ENCODE measurements at places on chromosomes 2 and 18.

- H3K27me3 ChIP-seq: peaks cover 2% of the 10 kb centered on the region
- H3K4me3 ChIP-seq: no peak overlapping the region
- no peak overlapping the region for H3K27ac ChIP-seq
- H3K36me3 ChIP-seq: no peaks in the 10 kb centered on the region
- no peak for DNase-seq
Observed at GRCh38 chr2:217853301-217853881, 149.4 kb downstream of the TNS1 start.

GRCh38 chr2:239874636-239875356 lies 150.3 kb downstream of the NDUFA10 start:
- H3K4me1 ChIP-seq: no peaks in the 10 kb centered on the region
- no peak overlapping the region for H3K4me3 ChIP-seq
- no peak for DNase-seq

GRCh38 chr18:49970319-49970718 lies 157.0 kb upstream of the ACAA2 start:
- H3K4me1 ChIP-seq: no peaks in the 10 kb centered on the region
- no peak for DNase-seq
- H3K36me3 ChIP-seq: no peaks in the 10 kb centered on the region
- no peak overlapping the region for H3K27ac ChIP-seq

GRCh38 chr2:32824070-32824809 lies 122.5 kb upstream of the LTBP1 start:
- no peak overlapping the region for H3K27ac ChIP-seq
- no peaks in the 10 kb centered on the region for H3K4me1 ChIP-seq
- no peaks in the 10 kb centered on the region for H3K27me3 ChIP-seq
- DNase-seq: no peak
- no peak overlapping the region for H3K4me3 ChIP-seq

DNA sequence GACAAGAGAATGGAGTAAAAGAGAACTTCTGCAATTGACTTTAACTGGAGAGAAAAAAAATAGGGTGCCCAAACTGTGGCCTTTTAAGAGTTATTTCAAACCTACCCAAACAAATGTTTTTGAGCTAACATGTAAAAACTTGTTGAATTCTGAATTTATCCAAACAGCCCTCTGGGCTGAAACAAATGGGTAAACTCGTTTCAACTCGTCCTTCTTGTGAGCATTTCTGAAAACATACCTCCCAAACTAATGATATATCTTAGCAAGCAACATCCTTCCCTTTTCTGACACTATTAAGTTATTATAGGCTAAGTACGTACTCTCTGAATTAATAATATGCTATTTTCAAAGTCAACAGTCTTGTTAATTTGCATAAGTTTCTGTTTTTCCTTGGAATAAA lies 793.0 kb upstream of the ACVR2A start:
- no peak overlapping the region for H3K4me3 ChIP-seq
- peaks cover 4% of the 10 kb centered on the region for H3K27me3 ChIP-seq
- no peak overlapping the region for H3K27ac ChIP-seq

DNA sequence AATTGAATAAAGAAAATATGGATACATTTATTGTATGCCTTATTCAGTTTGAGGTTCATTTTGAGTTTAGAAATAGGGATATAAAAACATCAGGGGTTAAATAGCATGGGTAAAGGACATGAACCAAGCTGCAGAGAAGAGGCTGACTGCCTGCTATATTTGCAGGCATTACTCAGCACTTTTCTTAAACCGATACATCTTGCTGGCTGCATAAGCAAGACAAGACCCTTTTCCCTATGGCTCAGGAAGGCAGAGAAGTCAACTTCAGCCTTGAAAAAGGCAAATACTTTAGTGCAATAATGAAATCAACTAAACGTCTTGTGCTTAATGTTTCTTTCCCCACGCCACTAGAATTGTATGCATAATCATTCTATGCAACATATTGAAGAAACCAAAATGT lies 36.4 kb downstream of the SCN1A start:
- no peaks in the 10 kb centered on the region for H3K27me3 ChIP-seq
- no peak for DNase-seq
- H3K4me1 ChIP-seq: no peaks in the 10 kb centered on the region
- H3K27ac ChIP-seq: no peak overlapping the region

- H3K27ac ChIP-seq: no peak overlapping the region
- DNase-seq: no peak
- no peak overlapping the region for H3K4me3 ChIP-seq
- H3K4me1 ChIP-seq: no peaks in the 10 kb centered on the region
- H3K27me3 ChIP-seq: peaks cover 2% of the 10 kb centered on the region
Observed at GRCh38 chr2:167890739-167891138, 356.7 kb downstream of the STK39 start.

DNA sequence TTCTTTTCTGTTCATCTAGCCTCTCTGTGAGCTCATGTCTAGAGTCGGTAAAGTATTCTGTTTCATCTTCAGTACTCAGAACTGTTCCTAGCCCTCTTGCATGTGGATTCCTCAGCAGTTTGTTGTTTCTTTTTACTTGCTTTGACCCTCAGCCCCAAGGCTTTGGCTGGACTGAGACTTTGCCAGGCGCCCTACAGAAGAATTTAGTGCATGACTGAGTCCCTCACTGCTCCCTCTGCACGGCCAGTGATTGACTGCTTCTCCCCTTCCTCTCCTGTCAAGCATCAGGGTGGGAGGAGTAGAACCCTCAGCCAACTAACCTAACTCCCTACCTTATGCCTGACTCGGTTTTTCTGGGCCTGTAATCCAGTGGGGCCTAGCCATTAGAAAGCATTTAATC lies 109.8 kb downstream of the ESCO1 start:
- no peak overlapping the region for H3K27ac ChIP-seq
- no peak for DNase-seq
- no peaks in the 10 kb centered on the region for H3K4me1 ChIP-seq
- H3K4me3 ChIP-seq: no peak overlapping the region

- peaks cover 6% of the 10 kb centered on the region for H3K36me3 ChIP-seq
- peaks cover 18% of the 10 kb centered on the region for H3K4me1 ChIP-seq
- H3K4me3 ChIP-seq: no peak overlapping the region
- H3K27ac ChIP-seq: no peak overlapping the region
- H3K27me3 ChIP-seq: peaks cover 3% of the 10 kb centered on the region
- DNase-seq: no peak
Observed at GRCh38 chr2:112790305-112790704, 6.0 kb upstream of the IL1A start.

DNA sequence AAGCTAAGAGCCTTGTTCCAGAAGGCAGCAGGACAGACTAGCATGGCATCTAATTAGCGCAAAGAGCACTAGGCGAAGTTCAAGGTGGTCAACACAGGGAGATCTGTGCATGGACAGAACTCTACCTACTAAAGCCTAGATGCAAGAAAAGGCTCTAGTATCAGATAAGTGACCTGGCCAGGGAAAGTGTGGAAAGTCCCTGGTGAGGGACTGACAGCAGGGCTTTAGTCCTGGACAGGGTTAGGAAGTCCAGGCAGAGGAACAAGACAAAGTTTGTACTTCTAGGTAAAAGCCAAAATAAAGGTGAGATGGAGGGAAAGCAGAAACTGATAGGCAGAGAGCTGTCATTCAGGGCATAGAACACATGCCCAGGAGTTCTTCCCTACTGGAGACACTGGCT lies 45.0 kb upstream of the PCBP1 start:
- peaks cover 81% of the 10 kb centered on the region for H3K4me1 ChIP-seq
- no peak overlapping the region for H3K4me3 ChIP-seq
- DNase-seq: no peak
- H3K27ac ChIP-seq: no peak overlapping the region

- H3K27ac ChIP-seq: no peak overlapping the region
- H3K36me3 ChIP-seq: no peaks in the 10 kb centered on the region
- H3K4me1 ChIP-seq: peaks cover 8% of the 10 kb centered on the region
- H3K4me3 ChIP-seq: no peak overlapping the region
Observed at GRCh38 chr2:160039166-160039903, 23.1 kb downstream of the PLA2R1 start.

- H3K4me3 ChIP-seq: peak overlapping the region; percentile 95
- H3K27ac ChIP-seq: peak overlapping the region; percentile 68
- H3K27me3 ChIP-seq: no peaks in the 10 kb centered on the region
- peaks cover 28% of the 10 kb centered on the region for H3K4me1 ChIP-seq
- H3K36me3 ChIP-seq: peaks cover 20% of the 10 kb centered on the region
Observed at GRCh38 chr2:73232403-73233153, 461 bp downstream of the PRADC1 start.

- DNase-seq: no peak
- no peaks in the 10 kb centered on the region for H3K4me1 ChIP-seq
- no peaks in the 10 kb centered on the region for H3K27me3 ChIP-seq
- no peaks in the 10 kb centered on the region for H3K36me3 ChIP-seq
- no peak overlapping the region for H3K27ac ChIP-seq
Observed at GRCh38 chr2:29053223-29053622, 21.1 kb downstream of the PCARE start.

- peaks cover 35% of the 10 kb centered on the region for H3K4me1 ChIP-seq
- no peak overlapping the region for H3K27ac ChIP-seq
- H3K36me3 ChIP-seq: peaks cover 4% of the 10 kb centered on the region
- H3K4me3 ChIP-seq: peak overlapping the region; percentile 78
- no peak for DNase-seq
Observed at GRCh38 chr2:200308546-200309295, 2.2 kb downstream of the SPATS2L start.

- DNase-seq: no peak
- H3K27me3 ChIP-seq: peaks cover 16% of the 10 kb centered on the region
- no peak overlapping the region for H3K27ac ChIP-seq
- H3K4me1 ChIP-seq: no peaks in the 10 kb centered on the region
- no peaks in the 10 kb centered on the region for H3K36me3 ChIP-seq
- no peak overlapping the region for H3K4me3 ChIP-seq
Observed at GRCh38 chr2:37500031-37500430, 155.6 kb downstream of the QPCT start.

DNA sequence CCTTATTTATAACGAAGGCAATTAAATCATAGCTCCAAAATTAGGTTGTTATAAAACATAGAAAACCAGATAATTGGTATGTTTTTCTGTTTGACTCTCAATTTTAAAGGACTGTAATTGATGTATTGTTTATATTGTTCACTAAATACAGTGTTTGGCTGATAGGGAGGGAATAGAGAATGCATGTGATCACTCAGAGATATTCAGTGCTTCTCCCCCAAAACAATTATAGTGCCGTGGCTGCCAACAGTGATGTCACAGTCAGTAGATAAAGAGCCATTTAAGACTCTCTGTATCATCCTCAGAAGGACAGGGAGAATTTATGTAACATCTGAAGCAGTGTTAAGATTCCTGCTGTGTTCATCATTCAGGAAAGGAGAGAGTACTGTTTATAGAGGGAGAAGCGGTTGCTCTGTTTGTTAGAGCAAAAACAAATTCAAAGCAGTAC lies 69.6 kb downstream of the PHLPP1 start:
- peaks cover 36% of the 10 kb centered on the region for H3K4me1 ChIP-seq
- DNase-seq: no peak
- no peak overlapping the region for H3K27ac ChIP-seq
- H3K27me3 ChIP-seq: no peaks in the 10 kb centered on the region
- H3K36me3 ChIP-seq: no peaks in the 10 kb centered on the region

GRCh38 chr2:99822474-99823207 lies 319.7 kb downstream of the AFF3 start:
- peaks cover 8% of the 10 kb centered on the region for H3K4me1 ChIP-seq
- no peak for DNase-seq
- H3K27ac ChIP-seq: no peak overlapping the region
- H3K4me3 ChIP-seq: no peak overlapping the region
- no peaks in the 10 kb centered on the region for H3K36me3 ChIP-seq

DNA sequence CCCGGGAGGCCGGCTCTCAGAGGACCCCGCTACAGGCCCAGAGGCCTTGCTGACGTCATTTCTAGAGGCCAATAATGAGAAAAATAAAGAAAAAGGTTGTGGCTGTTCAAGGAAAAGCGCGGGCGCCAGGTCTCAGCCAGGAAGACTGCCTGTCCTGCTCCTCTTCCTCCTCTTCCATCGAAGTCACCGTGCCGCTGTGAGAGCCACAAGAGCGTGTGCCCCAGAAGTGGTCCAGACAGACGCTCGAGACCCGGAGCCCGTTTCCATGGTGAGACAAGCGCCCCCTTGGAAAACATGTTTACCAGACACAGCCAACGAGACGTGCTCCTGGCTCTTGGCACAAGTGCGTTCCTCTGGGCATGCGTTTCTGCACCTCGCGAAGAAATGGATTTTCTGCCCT lies 210.5 kb downstream of the HDAC4 start:
- H3K27me3 ChIP-seq: no peaks in the 10 kb centered on the region
- no peak overlapping the region for H3K4me3 ChIP-seq
- H3K4me1 ChIP-seq: peaks cover 4% of the 10 kb centered on the region
- H3K36me3 ChIP-seq: peaks cover 38% of the 10 kb centered on the region
- DNase-seq: no peak

GRCh38 chr2:68994864-68995263 lies 18.1 kb upstream of the ANTXR1 start:
- no peak overlapping the region for H3K4me3 ChIP-seq
- H3K4me1 ChIP-seq: no peaks in the 10 kb centered on the region
- no peaks in the 10 kb centered on the region for H3K36me3 ChIP-seq
- H3K27me3 ChIP-seq: peaks cover 9% of the 10 kb centered on the region
- H3K27ac ChIP-seq: no peak overlapping the region

- H3K4me1 ChIP-seq: no peaks in the 10 kb centered on the region
- no peak overlapping the region for H3K27ac ChIP-seq
- no peak overlapping the region for H3K4me3 ChIP-seq
- DNase-seq: peak; percentile 48
- no peaks in the 10 kb centered on the region for H3K36me3 ChIP-seq
Observed at GRCh38 chr2:240913810-240914644, 7.9 kb downstream of the CROCC2 start.

DNA sequence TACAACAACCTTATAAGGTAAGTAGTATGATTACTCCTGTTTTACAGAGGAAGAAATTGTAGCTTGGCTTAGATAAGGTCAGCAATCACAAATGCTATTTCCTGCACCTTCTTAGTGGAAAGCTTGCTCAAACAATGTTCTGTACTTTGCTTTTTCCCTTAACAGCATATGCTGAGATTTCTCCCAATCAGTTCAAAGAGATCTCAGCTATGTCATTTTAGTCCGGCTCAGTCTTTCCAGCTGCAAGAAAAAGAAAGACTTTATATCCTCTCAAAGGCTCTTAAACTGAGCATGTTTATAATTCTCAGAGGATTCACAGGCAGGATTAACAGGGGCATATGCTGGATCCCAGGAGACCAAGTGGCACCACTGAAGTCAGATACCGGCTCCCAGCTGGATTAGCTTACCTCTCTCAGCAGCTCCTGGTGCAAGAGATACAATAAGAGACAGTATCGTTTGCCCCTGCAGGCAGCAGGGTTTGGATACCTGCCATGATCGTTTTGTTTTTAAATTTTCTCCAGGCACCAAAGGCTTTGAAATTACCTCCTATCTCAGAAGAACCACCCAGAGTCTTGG lies 29.5 kb downstream of the KIAA2012 start:
- H3K36me3 ChIP-seq: no peaks in the 10 kb centered on the region
- H3K4me3 ChIP-seq: no peak overlapping the region
- no peaks in the 10 kb centered on the region for H3K4me1 ChIP-seq

GRCh38 chr2:74835831-74836674 lies 2.1 kb downstream of the HK2 start:
- peaks cover 24% of the 10 kb centered on the region for H3K36me3 ChIP-seq
- peak overlapping the region; percentile 96 for H3K4me3 ChIP-seq
- no peak for DNase-seq
- peaks cover 73% of the 10 kb centered on the region for H3K4me1 ChIP-seq

GRCh38 chr2:103410221-103410620 lies 648.4 kb downstream of the TMEM182 start:
- no peaks in the 10 kb centered on the region for H3K36me3 ChIP-seq
- no peaks in the 10 kb centered on the region for H3K27me3 ChIP-seq
- no peaks in the 10 kb centered on the region for H3K4me1 ChIP-seq
- H3K27ac ChIP-seq: no peak overlapping the region

- H3K36me3 ChIP-seq: no peaks in the 10 kb centered on the region
- no peaks in the 10 kb centered on the region for H3K4me1 ChIP-seq
- H3K27me3 ChIP-seq: no peaks in the 10 kb centered on the region
- no peak overlapping the region for H3K4me3 ChIP-seq
Observed at GRCh38 chr18:70653671-70654070, 364.8 kb downstream of the SOCS6 start.

GRCh38 chr2:156380117-156380645 lies 47.7 kb upstream of the NR4A2 start:
- no peak overlapping the region for H3K4me3 ChIP-seq
- H3K27ac ChIP-seq: peak overlapping the region; percentile 73
- no peaks in the 10 kb centered on the region for H3K27me3 ChIP-seq
- peaks cover 45% of the 10 kb centered on the region for H3K4me1 ChIP-seq

All from activated T-helper 1 cell treated with anti-CD3 and anti-CD28 coated beads, Interleukin-12 subunit alpha, Interleukin-12 subunit beta, Interleukin-2, Interleukin-4 antibody, amounts not matched to agents 30 ng/mL and 10 ng/mL and 1 ng/mL, durations not matched to agents 14 hours and 24 hours and 36 hours (primary cell).